ENCODE measurements at places on chromosomes 16 and 17.
A peak's percentile ranks its signal among the peaks of the same experiment; 100 is the strongest.

DNA sequence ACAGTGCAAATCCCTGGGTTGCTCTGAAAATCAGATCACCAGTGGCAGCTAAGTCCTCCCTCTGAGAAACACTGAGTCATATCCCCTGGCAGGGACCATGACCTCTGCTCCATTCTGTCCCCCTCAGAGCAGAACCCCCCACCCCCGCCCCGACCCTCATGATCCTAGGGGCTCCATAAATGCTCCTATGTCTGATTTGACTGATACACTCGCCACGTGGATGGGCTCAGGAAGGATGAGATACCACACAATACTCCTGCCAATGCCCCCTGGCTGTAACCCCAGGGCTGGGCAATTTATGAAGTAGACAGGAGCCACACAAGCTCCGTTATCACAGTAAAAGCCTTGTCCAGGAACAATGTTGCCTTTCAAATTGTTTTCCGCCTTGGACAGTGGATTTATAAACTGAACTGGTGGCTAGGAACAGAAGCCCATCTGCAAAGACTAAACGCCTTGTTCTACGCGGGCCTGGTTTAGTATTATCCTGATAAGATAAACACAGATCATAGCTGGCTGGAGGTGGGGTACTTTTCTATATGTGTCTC is 394.8 kb downstream of the SLC39A11 start:
- H3K36me3 ChIP-seq, result no peaks in the 10 kb centered on the region
- H3K4me1 ChIP-seq, result peaks cover 20% of the 10 kb centered on the region
- no peak overlapping the region for H3K27ac ChIP-seq
- no peak for DNase-seq
- no peak overlapping the region for H3K4me3 ChIP-seq
- no peaks in the 10 kb centered on the region for H3K27me3 ChIP-seq

DNA sequence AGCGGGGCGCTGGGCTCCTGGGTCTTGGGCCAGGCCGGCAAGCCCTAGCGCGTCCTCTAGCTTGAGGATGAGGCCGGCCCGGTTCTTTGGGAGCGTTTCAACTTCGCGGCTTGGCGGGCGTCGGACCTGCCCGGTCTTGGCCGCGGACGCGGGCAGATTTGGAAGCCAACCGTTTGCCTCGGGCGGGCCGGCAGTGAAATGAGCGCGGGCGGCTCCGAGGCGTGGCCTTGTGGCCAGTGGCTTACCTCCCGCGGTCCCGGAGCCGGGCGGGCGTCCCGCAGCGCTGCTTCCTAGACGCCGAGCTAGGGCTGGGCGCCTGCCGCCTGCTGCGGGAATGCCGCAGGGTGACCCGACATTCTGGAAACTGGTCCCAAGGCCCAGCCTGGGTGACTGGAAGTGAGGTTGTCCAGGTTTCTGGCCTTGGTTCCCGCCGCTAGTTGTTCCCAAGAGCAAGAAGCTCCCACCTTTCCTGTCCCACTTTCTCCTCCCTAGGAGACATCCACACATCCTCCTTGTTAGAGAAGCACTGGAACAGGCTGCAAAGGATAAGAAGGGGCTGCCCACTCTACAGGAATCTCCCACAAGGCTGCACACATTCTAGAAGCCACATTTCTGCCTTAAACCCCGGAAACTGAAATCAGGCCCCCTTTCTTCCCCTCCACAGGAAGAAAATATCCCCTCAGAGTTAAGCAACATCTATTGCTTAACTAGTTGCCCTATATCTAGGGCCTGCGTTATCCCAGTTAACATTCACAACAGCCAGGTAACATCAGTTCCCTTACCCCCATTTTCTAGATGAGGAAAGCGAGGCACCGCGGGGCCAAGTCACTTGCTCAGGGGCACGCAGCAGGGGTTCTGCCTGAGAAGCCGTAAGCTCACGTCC is 4.5 kb upstream of the CBX8 start:
- no peak overlapping the region for H3K4me3 ChIP-seq
- H3K4me1 ChIP-seq, result peaks cover 70% of the 10 kb centered on the region
- H3K36me3 ChIP-seq, result no peaks in the 10 kb centered on the region
- H3K27ac ChIP-seq, result no peak overlapping the region
- peaks cover 53% of the 10 kb centered on the region for H3K27me3 ChIP-seq
- no peak for DNase-seq

DNA sequence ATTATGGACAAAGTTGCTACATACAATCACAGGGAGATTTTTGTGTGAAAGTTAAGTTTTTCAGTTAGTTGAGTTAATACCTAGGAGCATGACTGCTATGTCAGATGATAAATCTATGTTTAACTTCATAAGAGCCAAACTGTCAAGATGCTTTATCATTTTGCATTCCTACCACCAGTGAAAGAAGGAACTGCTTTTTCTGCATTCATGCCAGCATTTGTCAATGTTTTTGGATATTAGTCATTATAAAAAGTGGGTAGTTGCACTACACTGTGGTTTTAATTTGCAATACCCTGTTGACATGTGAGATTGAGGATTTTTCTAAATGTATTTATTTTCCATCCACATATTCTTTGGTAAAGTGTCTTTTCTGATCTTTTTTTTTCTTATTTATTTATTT is 434.0 kb upstream of the MON1B start:
- H3K4me3 ChIP-seq, result no peak overlapping the region
- no peak overlapping the region for H3K27ac ChIP-seq
- no peaks in the 10 kb centered on the region for H3K27me3 ChIP-seq
- no peaks in the 10 kb centered on the region for H3K36me3 ChIP-seq
- H3K4me1 ChIP-seq, result no peaks in the 10 kb centered on the region

GRCh38 chr16:71923941-71924690 is 28.8 kb downstream of the IST1 start:
- H3K27me3 ChIP-seq, result no peaks in the 10 kb centered on the region
- no peak for DNase-seq
- H3K4me3 ChIP-seq, result no peak overlapping the region
- H3K27ac ChIP-seq, result no peak overlapping the region
- peaks cover 36% of the 10 kb centered on the region for H3K4me1 ChIP-seq
- no peaks in the 10 kb centered on the region for H3K36me3 ChIP-seq

DNA sequence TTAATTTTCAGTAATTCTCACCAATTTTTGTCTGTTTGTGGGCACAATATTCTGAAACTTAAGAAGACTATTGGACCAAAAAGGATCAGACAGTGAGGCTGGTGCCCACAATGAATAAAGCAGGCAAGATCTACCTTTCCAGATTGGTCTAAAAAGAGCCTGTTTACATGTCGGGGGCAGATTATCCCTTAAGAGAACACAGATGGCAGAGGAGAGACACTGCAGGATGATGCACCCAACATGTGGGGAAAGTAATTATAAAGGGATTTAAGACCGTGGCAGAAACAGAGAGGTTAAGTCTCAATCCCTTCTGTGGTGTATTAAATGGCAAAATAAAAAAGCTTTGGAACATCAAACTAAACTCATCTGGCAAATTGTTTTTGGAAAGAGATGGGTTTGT is 331.8 kb upstream of the CDH11 start:
- H3K4me3 ChIP-seq, result no peak overlapping the region
- no peaks in the 10 kb centered on the region for H3K36me3 ChIP-seq
- no peaks in the 10 kb centered on the region for H3K4me1 ChIP-seq
- H3K27me3 ChIP-seq, result no peaks in the 10 kb centered on the region
- DNase-seq, result no peak
- H3K27ac ChIP-seq, result no peak overlapping the region

- no peaks in the 10 kb centered on the region for H3K36me3 ChIP-seq
- DNase-seq, result no peak
- H3K27me3 ChIP-seq, result no peaks in the 10 kb centered on the region
- H3K4me1 ChIP-seq, result peaks cover 85% of the 10 kb centered on the region
These were observed 10.6 kb downstream of the USP7 start for GRCh38 chr16:8953064-8953463.

DNA sequence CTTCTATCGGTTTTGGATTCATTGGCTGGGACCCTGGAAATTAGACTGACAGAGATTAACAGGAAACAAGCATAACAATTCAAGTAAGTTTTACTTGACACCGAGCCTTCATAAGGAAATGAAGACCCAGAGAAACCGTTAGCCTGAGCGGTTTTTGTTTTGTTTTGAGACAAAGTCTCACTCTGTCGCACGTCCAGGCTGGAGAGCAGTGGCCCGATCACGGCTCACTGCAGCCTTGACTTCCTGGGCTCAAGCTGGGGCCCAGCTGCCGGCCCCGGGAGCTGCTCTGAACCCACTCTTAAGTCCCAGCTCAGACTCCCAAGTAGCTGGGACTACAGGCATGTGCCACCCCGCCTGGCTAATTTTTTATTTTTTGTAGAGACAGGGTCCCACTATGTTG is 321.3 kb downstream of the SEC14L1 start:
- H3K4me1 ChIP-seq, result peaks cover 92% of the 10 kb centered on the region
- no peak for DNase-seq
- no peaks in the 10 kb centered on the region for H3K36me3 ChIP-seq
- H3K27ac ChIP-seq, result no peak overlapping the region

DNA sequence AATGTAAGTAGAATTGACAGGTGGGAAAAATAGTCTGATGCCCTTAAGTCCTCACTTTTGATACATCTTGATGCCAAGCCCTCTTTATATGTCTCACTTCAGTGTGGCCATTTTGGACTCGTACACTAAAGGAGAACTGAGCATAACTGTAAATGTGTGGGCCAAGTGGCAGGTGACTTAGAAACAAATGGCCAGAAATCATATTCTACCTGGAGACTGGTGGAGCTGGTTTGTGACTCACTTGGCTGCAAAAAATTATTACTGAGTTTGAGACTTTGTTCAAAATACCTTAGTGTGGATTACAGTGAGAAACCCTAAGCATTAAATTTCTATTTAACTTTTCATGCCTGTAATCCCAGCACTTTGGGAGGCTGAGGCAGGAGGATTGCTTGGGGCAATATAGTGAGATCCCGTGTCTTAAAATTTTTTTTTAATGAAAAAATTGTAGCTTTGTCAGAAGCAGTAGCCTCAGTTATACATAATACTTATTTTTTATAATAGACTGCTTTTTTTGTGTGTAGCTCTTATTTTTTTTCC is 5.0 kb downstream of the HAPSTR1 start:
- H3K4me1 ChIP-seq, result peaks cover 86% of the 10 kb centered on the region
- DNase-seq, result no peak

GRCh38 chr17:39750131-39751015 is 12.6 kb downstream of the GRB7 start:
- no peak for DNase-seq
- H3K4me3 ChIP-seq, result no peak overlapping the region
- H3K27ac ChIP-seq, result no peak overlapping the region
- H3K4me1 ChIP-seq, result peaks cover 20% of the 10 kb centered on the region

DNA sequence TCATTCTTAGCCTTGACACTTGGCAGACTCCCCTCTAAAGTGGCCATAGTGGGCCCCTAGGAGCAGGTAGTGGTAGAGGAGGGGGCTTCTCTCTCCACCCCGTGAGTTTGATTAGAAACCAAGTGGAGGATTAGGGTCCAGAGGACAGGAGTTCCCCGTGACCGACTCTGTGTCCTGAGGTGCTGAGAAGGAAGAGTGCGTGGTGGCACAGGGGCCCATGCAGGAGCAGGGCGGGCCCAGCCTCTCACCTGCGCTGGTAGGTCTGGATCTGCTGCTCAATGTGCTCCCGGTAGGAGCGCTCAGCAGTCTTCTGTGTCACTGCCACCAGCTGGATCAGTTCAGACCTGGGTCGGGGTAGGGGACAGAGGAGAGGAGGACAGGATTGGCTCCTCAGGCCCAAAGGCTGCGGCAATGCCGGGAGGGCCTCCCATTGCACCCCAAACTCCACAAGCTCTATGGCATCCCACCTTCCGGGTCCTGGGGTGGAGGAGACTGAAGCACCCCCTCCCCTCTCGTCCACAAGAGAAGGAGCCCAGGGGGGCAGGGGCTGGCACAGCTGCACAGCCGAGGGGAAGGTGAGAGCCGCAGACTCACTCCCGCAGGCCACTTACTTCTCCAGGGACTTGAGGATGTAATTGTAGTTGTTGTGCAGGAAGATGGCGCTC is 6.2 kb downstream of the ZACN start:
- no peaks in the 10 kb centered on the region for H3K36me3 ChIP-seq
- H3K27me3 ChIP-seq, result no peaks in the 10 kb centered on the region
- H3K27ac ChIP-seq, result no peak overlapping the region
- no peak for DNase-seq

GRCh38 chr17:56845934-56846333 is 12.0 kb downstream of the DGKE start:
- H3K27me3 ChIP-seq, result no peaks in the 10 kb centered on the region
- DNase-seq, result no peak
- no peaks in the 10 kb centered on the region for H3K4me1 ChIP-seq
- H3K4me3 ChIP-seq, result no peak overlapping the region
- no peaks in the 10 kb centered on the region for H3K36me3 ChIP-seq

- peak overlapping the region; percentile 22 for H3K27ac ChIP-seq
- peaks cover 16% of the 10 kb centered on the region for H3K4me1 ChIP-seq
- no peak for DNase-seq
- no peaks in the 10 kb centered on the region for H3K36me3 ChIP-seq
These were observed 239.0 kb downstream of the CCDC182 start for GRCh38 chr17:57505841-57506773.

- H3K4me1 ChIP-seq, result no peaks in the 10 kb centered on the region
- no peak overlapping the region for H3K4me3 ChIP-seq
- H3K36me3 ChIP-seq, result no peaks in the 10 kb centered on the region
These were observed 1747.9 kb downstream of the TP53TG3F start for GRCh38 chr16:35207059-35207999.

- H3K36me3 ChIP-seq, result no peaks in the 10 kb centered on the region
- H3K27ac ChIP-seq, result no peak overlapping the region
- H3K4me3 ChIP-seq, result no peak overlapping the region
- H3K27me3 ChIP-seq, result no peaks in the 10 kb centered on the region
These were observed 3.5 kb downstream of the CORO6 start for GRCh38 chr17:29619251-29619650.

DNA sequence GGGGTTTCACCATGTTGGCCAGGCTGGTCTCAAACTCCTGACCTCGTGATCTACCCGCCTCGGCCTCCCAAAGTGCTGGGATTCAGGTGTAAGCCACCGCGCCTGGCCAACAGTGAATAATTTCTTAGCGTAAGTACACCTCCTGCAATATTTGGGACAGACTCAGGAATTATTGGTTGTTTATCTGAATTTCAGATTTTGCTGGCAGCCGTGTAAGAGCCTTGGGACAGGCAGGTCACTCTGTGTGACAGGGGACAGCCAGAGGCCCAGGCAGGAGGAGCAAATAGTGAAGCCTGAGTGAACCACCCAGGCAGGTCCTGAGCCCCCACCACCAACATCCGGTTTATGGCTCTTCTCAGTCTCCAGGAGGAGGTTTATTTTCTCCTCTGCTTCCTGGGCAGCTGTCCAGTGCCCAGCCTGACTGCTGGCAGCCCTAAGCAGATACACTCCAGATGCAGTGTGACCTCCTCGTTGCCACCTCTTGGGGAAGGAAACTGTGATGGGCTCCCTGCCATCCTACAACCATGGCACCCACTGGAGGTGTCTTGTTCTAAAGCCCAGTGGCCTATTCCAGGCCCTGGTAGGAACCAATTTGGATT is 26.2 kb upstream of the ADORA2B start:
- no peaks in the 10 kb centered on the region for H3K27me3 ChIP-seq
- H3K4me1 ChIP-seq, result peaks cover 13% of the 10 kb centered on the region
- H3K27ac ChIP-seq, result no peak overlapping the region

GRCh38 chr16:62283-62967 is 8.8 kb downstream of the SNRNP25 start:
- DNase-seq, result no peak
- no peaks in the 10 kb centered on the region for H3K27me3 ChIP-seq
- H3K36me3 ChIP-seq, result no peaks in the 10 kb centered on the region
- H3K4me3 ChIP-seq, result no peak overlapping the region
- H3K27ac ChIP-seq, result no peak overlapping the region

Measured in vagina (tissue), 2 donors.